ENCODE measurements at places on chromosomes 3 and 15. TPM values are rescaled to one million over a fixed set of nuclear protein-coding genes. Genes with fewer than 3 reads are reported as not detected.

The CLRN1 gene
- total RNA-seq: not detected

DNA sequence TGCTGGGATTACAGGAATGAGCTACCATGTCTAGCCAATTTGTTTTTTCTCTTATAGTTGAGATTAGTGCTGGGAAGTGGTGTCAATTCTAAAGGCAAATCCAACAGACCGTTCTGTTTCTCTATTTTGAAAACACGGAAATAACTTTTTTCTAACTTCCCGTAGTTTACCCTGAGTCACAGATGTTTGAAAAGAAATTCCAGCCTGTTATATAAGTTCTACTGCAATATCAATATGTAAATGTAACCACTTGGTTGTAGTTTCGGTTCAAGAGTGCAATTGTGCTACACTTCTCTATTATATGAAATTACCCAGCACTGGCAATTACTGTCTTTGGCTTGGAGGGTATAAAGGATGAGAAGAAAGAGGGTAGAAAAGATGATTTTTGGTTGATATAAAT is 22.3 kb upstream of the GNB4 start:
- H3K36me3 ChIP-seq: no peaks in the 10 kb centered on the region
- no peak overlapping the region for H3K27ac ChIP-seq
- H3K4me1 ChIP-seq: no peaks in the 10 kb centered on the region
- H3K4me3 ChIP-seq: no peak overlapping the region
- no peaks in the 10 kb centered on the region for H3K27me3 ChIP-seq

DNA sequence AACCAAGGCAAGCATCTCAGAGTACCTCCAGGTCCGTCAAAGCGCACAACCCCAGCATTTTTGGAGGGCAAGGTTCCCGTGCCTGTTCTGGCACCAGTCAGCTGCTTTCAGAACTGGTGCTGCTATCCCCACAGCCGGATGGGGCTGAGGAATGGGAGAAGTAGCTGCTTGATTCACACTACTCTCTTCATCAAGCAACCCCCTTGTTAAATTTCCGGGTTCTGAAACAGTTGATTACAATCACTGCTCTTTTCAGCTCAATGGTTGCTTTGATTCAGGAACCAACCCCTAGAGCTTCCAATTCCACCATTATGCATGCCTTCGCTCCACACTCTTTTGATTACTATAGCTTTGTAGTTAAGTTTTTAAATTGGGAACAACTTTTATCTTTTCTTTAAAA is 12.3 kb upstream of the UBA7 start:
- no peaks in the 10 kb centered on the region for H3K4me1 ChIP-seq
- H3K4me3 ChIP-seq: no peak overlapping the region
- no peaks in the 10 kb centered on the region for H3K27me3 ChIP-seq
- no peak for DNase-seq
- H3K27ac ChIP-seq: no peak overlapping the region

GRCh38 chr15:88636654-88637053 is 2.2 kb upstream of the ISG20 start:
- H3K4me1 ChIP-seq: peaks cover 11% of the 10 kb centered on the region
- DNase-seq: no peak
- peaks cover 3% of the 10 kb centered on the region for H3K36me3 ChIP-seq
- H3K27ac ChIP-seq: peak overlapping the region; percentile 37
- no peak overlapping the region for H3K4me3 ChIP-seq

- H3K27me3 ChIP-seq: peaks cover 4% of the 10 kb centered on the region
- no peak overlapping the region for H3K27ac ChIP-seq
- DNase-seq: no peak
- H3K36me3 ChIP-seq: no peaks in the 10 kb centered on the region
- H3K4me1 ChIP-seq: no peaks in the 10 kb centered on the region
- no peak overlapping the region for H3K4me3 ChIP-seq
Observed at GRCh38 chr15:77696871-77697270, 64.2 kb upstream of the LINGO1 start.

The TTC23 gene
- total RNA-seq: 30.4 TPM

DNA sequence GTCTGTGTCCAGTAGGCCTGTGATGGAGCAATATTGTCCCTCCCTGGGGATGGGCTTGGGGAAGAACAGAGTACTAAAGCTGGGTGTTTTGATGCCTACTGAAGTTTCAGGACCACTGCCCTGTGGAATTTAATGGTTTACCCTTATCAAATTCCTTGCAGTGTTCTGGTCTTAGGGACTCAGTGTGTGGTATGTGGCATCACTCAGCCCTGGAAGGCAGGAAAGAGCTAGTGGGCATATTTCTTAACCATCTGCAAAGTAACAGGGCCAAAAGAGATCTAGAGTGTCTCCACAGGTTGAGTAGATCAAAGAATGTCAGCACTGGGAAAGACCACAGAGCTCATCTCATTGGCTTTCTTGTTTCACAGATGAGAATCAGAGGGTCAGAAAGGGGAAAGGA is 11.8 kb upstream of the SCN10A start:
- no peaks in the 10 kb centered on the region for H3K36me3 ChIP-seq
- peaks cover 2% of the 10 kb centered on the region for H3K27me3 ChIP-seq
- DNase-seq: no peak
- H3K27ac ChIP-seq: no peak overlapping the region
- no peak overlapping the region for H3K4me3 ChIP-seq

DNA sequence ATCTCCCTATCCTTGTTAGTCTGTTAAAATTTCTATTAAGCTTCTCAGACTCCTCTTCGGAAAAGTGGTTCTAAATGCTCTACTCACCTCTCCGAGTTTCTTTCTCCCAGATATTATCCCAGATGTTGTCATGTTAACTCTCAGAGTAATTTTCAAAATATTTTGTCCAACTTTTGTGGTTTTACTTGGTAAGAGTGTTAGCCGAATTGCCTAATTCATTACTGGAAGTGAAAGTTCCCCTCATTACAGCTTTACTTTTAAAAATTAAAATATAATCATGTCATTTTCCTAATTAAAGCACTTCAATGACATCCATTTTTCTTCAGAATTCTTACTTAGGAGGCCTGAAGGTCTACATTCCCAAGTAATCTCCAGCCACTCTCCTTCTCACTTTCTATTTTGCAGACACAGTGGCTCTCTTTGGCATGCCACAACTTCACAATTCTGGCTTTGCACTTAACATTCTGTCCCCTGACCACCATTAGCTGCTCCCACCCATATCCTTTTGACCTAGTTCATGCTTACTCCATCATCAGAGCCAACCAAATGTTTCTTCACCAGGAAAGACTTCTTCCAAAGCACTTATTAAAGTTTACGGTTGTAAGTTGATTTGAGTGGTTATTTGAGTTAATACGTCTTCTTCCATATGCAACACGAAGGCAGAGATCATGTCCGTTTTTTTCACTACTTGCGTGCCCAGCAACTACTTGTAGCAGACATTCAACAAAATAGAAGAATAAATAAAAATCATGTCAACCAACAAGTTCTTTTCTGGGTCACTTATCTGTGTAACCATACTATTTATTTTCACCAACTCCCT is 10.2 kb upstream of the TIPARP start:
- H3K4me3 ChIP-seq: no peak overlapping the region
- H3K36me3 ChIP-seq: no peaks in the 10 kb centered on the region
- H3K27ac ChIP-seq: no peak overlapping the region
- peaks cover 8% of the 10 kb centered on the region for H3K4me1 ChIP-seq
- DNase-seq: no peak

DNA sequence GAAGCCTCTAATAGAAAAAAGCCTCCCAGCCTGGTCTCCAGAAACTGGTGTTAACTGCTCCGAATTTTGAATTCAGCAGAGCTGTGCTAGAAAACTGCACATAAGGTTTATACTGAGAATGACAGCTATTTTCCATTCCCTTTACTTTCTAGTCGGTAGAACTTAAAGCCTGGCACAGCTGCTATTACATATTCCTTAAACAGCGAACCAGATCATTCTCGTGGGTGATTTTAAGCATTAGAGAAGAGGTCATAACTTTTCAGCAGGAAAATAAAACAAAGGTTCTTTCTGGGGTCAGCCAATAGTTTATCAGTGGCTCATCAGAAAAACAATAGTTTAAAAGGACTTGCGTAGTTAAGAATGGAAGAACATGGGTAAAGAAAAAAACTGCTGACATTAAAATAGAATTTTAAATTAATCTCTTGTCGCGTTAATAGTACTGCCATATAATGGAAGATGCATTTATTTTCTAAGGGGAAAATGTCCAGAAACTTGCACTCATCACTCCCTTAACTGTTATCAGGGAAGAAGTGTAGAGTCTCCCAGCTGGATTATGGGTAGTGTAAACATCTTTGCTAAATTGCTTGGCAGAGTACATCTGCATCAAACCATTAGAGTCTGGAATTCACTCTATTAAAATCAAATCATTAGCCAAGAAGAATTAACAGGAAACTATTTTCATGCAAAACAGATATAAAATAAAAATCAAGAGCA is 7.9 kb downstream of the VGLL4 start:
- no peak overlapping the region for H3K4me3 ChIP-seq
- H3K27me3 ChIP-seq: no peaks in the 10 kb centered on the region
- peaks cover 11% of the 10 kb centered on the region for H3K4me1 ChIP-seq
- no peak for DNase-seq
- no peaks in the 10 kb centered on the region for H3K36me3 ChIP-seq

GRCh38 chr3:24615177-24615576 is 120.5 kb upstream of the THRB start:
- no peaks in the 10 kb centered on the region for H3K4me1 ChIP-seq
- DNase-seq: no peak
- H3K4me3 ChIP-seq: no peak overlapping the region
- H3K27me3 ChIP-seq: no peaks in the 10 kb centered on the region
- H3K36me3 ChIP-seq: no peaks in the 10 kb centered on the region

- no peak overlapping the region for H3K27ac ChIP-seq
- H3K4me3 ChIP-seq: no peak overlapping the region
- H3K27me3 ChIP-seq: no peaks in the 10 kb centered on the region
- H3K4me1 ChIP-seq: no peaks in the 10 kb centered on the region
- DNase-seq: no peak
Observed at GRCh38 chr3:94946683-94947082, 883.8 kb downstream of the NSUN3 start.

- H3K4me3 ChIP-seq: no peak overlapping the region
- no peaks in the 10 kb centered on the region for H3K36me3 ChIP-seq
- DNase-seq: no peak
- H3K4me1 ChIP-seq: no peaks in the 10 kb centered on the region
Observed at GRCh38 chr3:46386205-46386604, 15.5 kb downstream of the CCR5 start.

The KBTBD13 gene
- not detected for total RNA-seq
